Regular cardiac myocyte (primary cell): ENCODE measurements at places on chromosomes 16 and 17. TPM values are rescaled to one million over a fixed set of nuclear protein-coding genes. Genes with fewer than 3 reads are reported as not detected.

The RHBDF1 gene
- 24.8 and 31.4 TPM in 2 replicates for total RNA-seq

The RGS9 gene
- total RNA-seq: 0.19 and 0.56 TPM in 2 replicates

The TEKT1 gene
- total RNA-seq: not detected in 2 replicates

The HOXB5 gene
- total RNA-seq: under 0.01 TPM in 1 of 2 replicates, not detected in the other

The RND2 gene
- total RNA-seq: 0.19 and 0.28 TPM in 2 replicates

The OR1A1 gene
- total RNA-seq: not detected in 2 replicates

The KREMEN2 gene
- under 0.01 TPM in 1 of 2 replicates, not detected in the other for total RNA-seq

The KRTAP9-9 gene
- total RNA-seq: not detected in 2 replicates

The KRT40 gene
- total RNA-seq: not detected in 2 replicates

The TLCD3B gene
- 0.19 TPM in 1 of 2 replicates, not detected in the other for total RNA-seq

The KRTAP4-6 gene
- total RNA-seq: not detected in 2 replicates

The PRR15L gene
- total RNA-seq: not detected in 2 replicates

The ICAM2 gene
- total RNA-seq: 22.4 and 27.9 TPM in 2 replicates

The TBC1D16 gene
- 20.0 and 24.0 TPM in 2 replicates for total RNA-seq

The BCAS3 gene
- total RNA-seq: 13.8 and 17.2 TPM in 2 replicates

The CACNG5 gene
- total RNA-seq: not detected in 2 replicates

The CDC27 gene
- total RNA-seq: 94.7 and 145 TPM in 2 replicates

The NEURL4 gene
- total RNA-seq: 12.7 and 23.8 TPM in 2 replicates

The TP53TG3F gene
- total RNA-seq: not detected in 2 replicates

The C1QTNF8 gene
- not detected in 2 replicates for total RNA-seq

The HYDIN gene
- under 0.01 and 0.28 TPM in 2 replicates for total RNA-seq

The SLC9A5 gene
- total RNA-seq: 1.2 and 2.3 TPM in 2 replicates

The CSH1 gene
- not detected in 2 replicates for total RNA-seq

The KRTAP9-2 gene
- total RNA-seq: not detected in 2 replicates

The PROCA1 gene
- total RNA-seq: 1.1 and 1.3 TPM in 2 replicates

The PRDM7 gene
- total RNA-seq: not detected in 2 replicates

The TBC1D3E gene
- total RNA-seq: not detected in 2 replicates
